Fibroblast of lung (primary cell): ENCODE measurements at places on chromosomes 5 and 9.

- H3K4me1 ChIP-seq: no peaks in the 10 kb centered on the region
- no peak overlapping the region for H3K4me3 ChIP-seq
- H3K27ac ChIP-seq: no peak overlapping the region
- peak; percentile 87 for DNase-seq
Observed at GRCh38 chr5:111859533-111860270, 102.7 kb upstream of the NREP start.

GRCh38 chr9:108837530-108837929 is 18.3 kb downstream of the ACTL7B start:
- H3K27me3 ChIP-seq: no peaks in the 10 kb centered on the region
- no peaks in the 10 kb centered on the region for H3K36me3 ChIP-seq
- H3K27ac ChIP-seq: no peak overlapping the region
- DNase-seq: no peak
- no peaks in the 10 kb centered on the region for H3K4me1 ChIP-seq
- no peak overlapping the region for H3K4me3 ChIP-seq

GRCh38 chr9:69548681-69549080 is 123.5 kb downstream of the APBA1 start:
- no peaks in the 10 kb centered on the region for H3K36me3 ChIP-seq
- H3K4me3 ChIP-seq: no peak overlapping the region
- no peaks in the 10 kb centered on the region for H3K27me3 ChIP-seq

- no peak overlapping the region for H3K4me3 ChIP-seq
- no peaks in the 10 kb centered on the region for H3K36me3 ChIP-seq
- H3K27me3 ChIP-seq: no peaks in the 10 kb centered on the region
- H3K27ac ChIP-seq: no peak overlapping the region
Observed at GRCh38 chr5:98031496-98031895, 742.0 kb upstream of the RGMB start.

GRCh38 chr9:134937566-134938345 is 20.0 kb upstream of the FCN1 start:
- H3K4me3 ChIP-seq: no peak overlapping the region
- H3K27ac ChIP-seq: no peak overlapping the region
- no peaks in the 10 kb centered on the region for H3K27me3 ChIP-seq
- no peak for DNase-seq

DNA sequence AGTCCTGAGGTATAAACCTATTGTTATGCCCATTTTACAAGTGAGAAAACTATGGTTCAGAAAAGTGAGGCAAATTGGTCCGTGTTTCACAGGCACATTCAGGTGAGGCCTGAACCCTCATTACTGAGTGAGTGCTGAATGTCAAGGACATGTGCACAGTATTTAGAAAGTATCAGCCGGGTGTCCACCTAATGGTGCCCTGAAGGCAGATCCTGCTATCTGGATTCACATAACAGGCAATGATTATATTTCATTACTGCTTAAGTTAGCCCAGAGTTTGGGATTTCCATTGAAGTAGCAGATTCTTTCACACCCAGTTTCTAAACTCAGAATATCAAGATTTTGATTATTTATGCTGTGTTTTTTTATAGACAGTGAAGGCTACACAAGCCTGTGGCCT is 142.7 kb downstream of the LHFPL2 start:
- peak overlapping the region; percentile 88 for H3K27ac ChIP-seq
- no peaks in the 10 kb centered on the region for H3K27me3 ChIP-seq
- no peak for DNase-seq
- peaks cover 32% of the 10 kb centered on the region for H3K4me1 ChIP-seq

- DNase-seq: no peak
- H3K4me3 ChIP-seq: no peak overlapping the region
- H3K4me1 ChIP-seq: no peaks in the 10 kb centered on the region
Observed at GRCh38 chr5:4079831-4080230, 484.2 kb downstream of the IRX1 start.

GRCh38 chr9:121838746-121839669 is 187.6 kb downstream of the DAB2IP start:
- H3K36me3 ChIP-seq: no peaks in the 10 kb centered on the region
- peaks cover 3% of the 10 kb centered on the region for H3K4me1 ChIP-seq
- no peak overlapping the region for H3K27ac ChIP-seq
- H3K4me3 ChIP-seq: no peak overlapping the region

DNA sequence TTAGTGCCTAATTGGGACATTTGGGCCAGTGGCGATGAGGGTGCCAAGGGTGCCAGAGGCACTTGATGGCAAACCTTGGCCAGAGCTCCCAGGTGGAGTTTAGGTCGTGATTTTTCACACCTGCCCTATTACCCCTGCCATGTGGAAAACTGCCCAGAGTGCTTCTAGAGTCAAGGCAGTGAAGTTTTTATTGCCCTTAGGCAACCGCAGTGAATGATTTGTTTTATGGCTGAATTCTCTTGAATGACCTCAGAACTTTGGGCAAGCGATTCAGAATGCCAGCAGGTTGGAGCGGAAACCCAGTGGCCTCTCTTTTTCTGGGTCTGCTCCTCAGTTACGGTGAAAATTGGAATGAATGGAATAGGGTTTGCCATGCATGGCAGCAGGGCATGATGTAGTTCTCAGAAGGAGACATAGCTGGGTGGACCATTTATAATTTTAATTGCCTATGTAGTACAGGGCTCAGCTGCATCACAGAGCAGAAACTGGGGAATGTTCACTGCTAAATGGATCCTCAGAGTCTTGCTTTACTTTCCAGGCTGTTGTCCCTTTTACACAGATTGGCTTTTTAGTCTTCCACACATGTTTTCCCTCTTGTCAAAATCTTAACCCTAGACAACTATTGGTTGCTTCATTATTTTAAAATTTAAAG is 820.0 kb upstream of the SEMA6A start:
- no peaks in the 10 kb centered on the region for H3K27me3 ChIP-seq
- H3K27ac ChIP-seq: no peak overlapping the region
- H3K36me3 ChIP-seq: no peaks in the 10 kb centered on the region

GRCh38 chr9:132099741-132100407 is 20.2 kb upstream of the MED27 start:
- no peak for DNase-seq
- no peaks in the 10 kb centered on the region for H3K36me3 ChIP-seq
- H3K27ac ChIP-seq: no peak overlapping the region

DNA sequence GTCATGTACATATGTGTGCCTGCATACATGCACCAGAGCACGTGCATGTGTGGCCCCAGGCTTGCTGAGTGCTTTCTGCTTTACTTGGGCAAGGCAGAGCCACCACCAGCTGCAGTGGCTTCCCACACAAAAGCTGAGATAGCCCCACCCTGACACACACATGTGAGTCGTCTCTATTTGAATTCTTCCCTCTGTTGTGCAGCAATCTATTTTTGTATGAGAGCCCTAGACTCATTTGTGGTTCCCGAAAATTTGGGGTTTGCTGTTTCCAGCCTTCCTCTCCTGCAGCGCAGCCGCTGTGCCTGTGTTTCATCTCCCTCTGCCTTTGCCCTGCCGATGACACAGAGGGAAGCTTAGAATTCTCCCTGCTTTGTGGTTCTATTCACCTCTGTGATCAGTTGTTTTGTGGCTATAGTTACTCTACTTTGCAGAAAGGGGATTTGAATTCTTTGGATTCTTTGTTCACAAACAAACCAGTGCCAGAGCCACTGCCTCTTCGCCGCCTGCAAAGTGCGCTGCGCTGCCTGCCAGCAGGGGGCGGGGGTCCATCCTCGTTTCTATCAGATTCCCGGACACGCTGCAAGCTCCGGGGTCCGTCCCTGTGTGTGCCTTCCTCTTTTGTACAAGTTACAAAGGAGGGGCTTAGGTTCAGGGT is 95.8 kb upstream of the DAP start:
- peak; percentile 51 for DNase-seq
- H3K27ac ChIP-seq: no peak overlapping the region
- no peaks in the 10 kb centered on the region for H3K36me3 ChIP-seq
- H3K4me1 ChIP-seq: peaks cover 6% of the 10 kb centered on the region
- peak overlapping the region; percentile 18 for H3K4me3 ChIP-seq
- no peaks in the 10 kb centered on the region for H3K27me3 ChIP-seq

GRCh38 chr9:72871685-72872084 is 81.2 kb downstream of the ALDH1A1 start:
- no peaks in the 10 kb centered on the region for H3K27me3 ChIP-seq
- no peak overlapping the region for H3K27ac ChIP-seq
- DNase-seq: no peak

- DNase-seq: peak; percentile 77
- no peaks in the 10 kb centered on the region for H3K36me3 ChIP-seq
- H3K4me1 ChIP-seq: peaks cover 4% of the 10 kb centered on the region
- no peaks in the 10 kb centered on the region for H3K27me3 ChIP-seq
Observed at GRCh38 chr9:112867275-112867991, 23.2 kb downstream of the SLC46A2 start.

DNA sequence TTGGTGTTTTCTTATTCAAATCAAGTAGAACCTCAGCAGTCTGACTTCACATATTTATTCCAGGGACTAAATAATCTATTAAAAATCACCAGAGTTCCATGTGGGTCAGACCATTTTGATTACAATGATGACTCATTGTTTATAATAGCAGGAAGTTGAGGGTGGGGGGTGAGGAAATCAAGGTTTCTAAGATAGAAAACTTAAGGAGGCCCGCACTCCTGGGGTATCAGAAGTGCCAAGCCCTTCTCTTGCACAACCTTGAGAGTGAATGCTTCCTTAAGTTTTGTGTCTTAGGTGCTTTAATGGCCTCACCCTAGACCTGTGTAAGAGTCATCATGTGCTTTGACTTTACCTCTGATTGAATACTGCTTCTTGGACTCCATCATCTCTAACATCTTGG is 31.9 kb upstream of the NPR3 start:
- no peak overlapping the region for H3K4me3 ChIP-seq
- H3K4me1 ChIP-seq: no peaks in the 10 kb centered on the region
- H3K36me3 ChIP-seq: no peaks in the 10 kb centered on the region
- DNase-seq: peak; percentile 12

DNA sequence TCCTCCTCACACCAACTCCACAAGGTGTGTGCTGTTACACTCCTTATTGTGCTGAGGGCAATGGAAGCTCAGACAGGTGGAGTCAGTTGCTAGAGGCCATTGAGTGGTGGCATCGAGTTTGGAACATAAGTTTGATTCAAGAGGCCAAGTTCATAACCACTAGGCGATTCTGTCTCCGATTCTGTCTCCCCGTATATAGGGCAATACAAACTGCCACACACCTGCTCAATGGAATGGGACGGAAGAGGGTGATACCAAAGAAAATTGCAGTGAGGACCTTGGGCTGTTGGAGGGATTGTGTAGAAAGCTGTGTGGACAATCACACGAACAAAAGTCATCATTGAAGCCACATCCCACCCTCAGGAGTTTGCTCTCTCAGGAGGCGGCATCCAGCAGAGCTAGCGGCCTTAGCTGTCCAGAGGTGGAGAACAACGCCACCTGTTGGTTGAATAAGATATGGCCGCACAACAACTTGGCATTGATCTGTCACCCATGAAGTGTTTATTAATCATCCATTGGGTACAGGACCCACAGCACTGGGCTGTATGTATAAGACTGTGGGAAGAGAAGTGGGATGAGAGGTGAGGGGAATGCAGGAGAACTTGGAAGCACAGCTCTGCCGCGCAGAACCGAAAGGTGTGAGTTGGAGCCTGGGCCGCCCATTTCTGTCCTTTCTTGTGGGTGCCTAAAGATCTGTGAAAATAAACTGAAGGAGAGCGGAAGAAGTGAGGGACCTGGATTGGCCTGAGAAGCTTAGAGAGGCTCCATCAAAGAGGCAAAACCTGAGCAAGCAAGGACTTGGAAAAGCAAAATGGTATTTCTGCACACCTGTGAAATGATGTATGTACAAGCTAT is 16.1 kb upstream of the NEUROG1 start:
- H3K27ac ChIP-seq: no peak overlapping the region
- DNase-seq: peak; percentile 55
- H3K4me1 ChIP-seq: no peaks in the 10 kb centered on the region
- no peaks in the 10 kb centered on the region for H3K36me3 ChIP-seq

GRCh38 chr5:157864067-157864466 is 5.1 kb upstream of the CLINT1 start:
- H3K27me3 ChIP-seq: no peaks in the 10 kb centered on the region
- H3K27ac ChIP-seq: no peak overlapping the region
- no peak overlapping the region for H3K4me3 ChIP-seq
- no peaks in the 10 kb centered on the region for H3K4me1 ChIP-seq
- DNase-seq: no peak

- H3K36me3 ChIP-seq: no peaks in the 10 kb centered on the region
- H3K27ac ChIP-seq: no peak overlapping the region
- no peaks in the 10 kb centered on the region for H3K4me1 ChIP-seq
- DNase-seq: peak; percentile 41
Observed at GRCh38 chr9:5799314-5799713, 33.6 kb downstream of the ERMP1 start.

DNA sequence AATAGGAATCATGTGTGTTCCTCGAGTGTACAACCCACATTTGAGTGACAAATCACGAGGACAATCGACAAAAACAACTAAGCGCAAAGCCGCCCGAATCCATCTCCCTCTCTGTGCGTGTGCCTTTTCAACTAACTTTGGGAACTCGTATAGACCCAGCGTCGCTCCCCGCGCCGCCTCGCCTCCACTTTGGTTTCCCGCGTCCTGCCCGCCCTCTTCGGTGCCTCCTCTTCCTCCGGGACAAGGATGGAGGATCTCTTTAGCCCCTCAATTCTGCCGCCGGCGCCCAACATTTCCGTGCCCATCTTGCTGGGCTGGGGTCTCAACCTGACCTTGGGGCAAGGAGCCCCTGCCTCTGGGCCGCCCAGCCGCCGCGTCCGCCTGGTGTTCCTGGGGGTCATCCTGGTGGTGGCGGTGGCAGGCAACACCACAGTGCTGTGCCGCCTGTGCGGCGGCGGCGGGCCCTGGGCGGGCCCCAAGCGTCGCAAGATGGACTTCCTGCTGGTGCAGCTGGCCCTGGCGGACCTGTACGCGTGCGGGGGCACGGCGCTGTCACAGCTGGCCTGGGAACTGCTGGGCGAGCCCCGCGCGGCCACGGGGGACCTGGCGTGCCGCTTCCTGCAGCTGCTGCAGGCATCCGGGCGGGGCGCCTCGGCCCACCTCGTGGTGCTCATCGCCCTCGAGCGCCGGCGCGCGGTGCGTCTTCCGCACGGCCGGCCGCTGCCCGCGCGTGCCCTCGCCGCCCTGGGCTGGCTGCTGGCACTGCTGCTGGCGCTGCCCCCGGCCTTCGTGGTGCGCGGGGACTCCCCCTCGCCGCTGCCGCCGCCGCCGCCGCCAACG is at the start of gene GPR150:
Gene GPR150, plus strand, starts transcription at position 58 of the 840 bp plus-strand sequence. Its CDS starts 189 bp downstream, at position 247.
- no peaks in the 10 kb centered on the region for H3K36me3 ChIP-seq
- peak; percentile 50 for DNase-seq
- H3K27ac ChIP-seq: no peak within 1 kb of the TSS
- peak within 1 kb of the TSS; percentile 45 for H3K4me3 ChIP-seq
- no peaks in the 10 kb centered on the region for H3K27me3 ChIP-seq

DNA sequence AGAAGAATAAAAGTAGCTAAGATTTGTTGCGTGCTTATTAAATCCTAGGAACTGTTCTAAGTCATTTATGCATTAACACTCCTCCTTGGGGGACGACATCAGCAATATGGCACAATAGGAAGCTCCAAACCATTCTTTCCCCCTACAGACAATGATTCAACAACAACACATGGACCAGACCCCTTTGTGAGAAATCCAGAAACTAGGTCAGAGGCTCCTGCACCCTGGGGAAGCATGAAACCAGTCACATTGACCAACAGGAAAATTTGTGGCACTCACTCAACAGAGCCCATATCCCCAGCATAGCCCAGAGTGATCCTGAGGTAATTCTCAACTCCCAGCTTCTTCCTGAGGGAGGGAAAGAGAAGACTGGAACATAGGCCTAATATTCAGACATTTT is 294.4 kb downstream of the HINT1 start:
- no peaks in the 10 kb centered on the region for H3K4me1 ChIP-seq
- H3K4me3 ChIP-seq: no peak overlapping the region

- no peaks in the 10 kb centered on the region for H3K36me3 ChIP-seq
- no peak overlapping the region for H3K4me3 ChIP-seq
- peaks cover 14% of the 10 kb centered on the region for H3K4me1 ChIP-seq
- H3K27ac ChIP-seq: no peak overlapping the region
Observed at GRCh38 chr9:120693700-120694008, 20.6 kb downstream of the MEGF9 start.
